ENCODE measurements at places on chromosomes 6 and 20.

GRCh38 chr20:44431502-44432234 is 44.0 kb upstream of the TTPAL start:
- no peak for DNase-seq

DNA sequence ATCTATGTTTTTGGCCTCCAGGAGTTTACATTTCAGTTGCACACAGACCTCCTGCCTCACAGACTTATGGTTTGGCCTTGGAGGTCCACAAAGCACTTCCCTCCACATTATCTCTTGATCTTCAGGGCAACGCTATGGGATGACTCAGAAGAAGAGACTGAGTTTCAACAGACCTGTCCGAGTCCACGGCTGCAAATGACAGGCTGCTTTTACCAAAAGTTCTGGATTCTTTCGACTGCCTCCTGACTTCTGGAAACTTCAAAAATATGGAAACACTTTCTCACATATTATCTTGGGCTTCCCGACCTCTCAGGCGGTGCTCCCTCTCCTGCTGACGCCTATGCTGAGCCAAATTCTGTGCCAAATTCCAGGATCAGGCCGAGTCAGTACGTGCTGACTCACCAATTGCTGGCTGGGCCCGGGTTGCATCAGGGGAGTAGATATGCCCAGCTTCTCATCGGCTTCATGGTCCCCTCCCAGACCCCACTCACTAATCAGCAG is 190.2 kb downstream of the BMP7 start:
- peak; percentile 73 for DNase-seq

DNA sequence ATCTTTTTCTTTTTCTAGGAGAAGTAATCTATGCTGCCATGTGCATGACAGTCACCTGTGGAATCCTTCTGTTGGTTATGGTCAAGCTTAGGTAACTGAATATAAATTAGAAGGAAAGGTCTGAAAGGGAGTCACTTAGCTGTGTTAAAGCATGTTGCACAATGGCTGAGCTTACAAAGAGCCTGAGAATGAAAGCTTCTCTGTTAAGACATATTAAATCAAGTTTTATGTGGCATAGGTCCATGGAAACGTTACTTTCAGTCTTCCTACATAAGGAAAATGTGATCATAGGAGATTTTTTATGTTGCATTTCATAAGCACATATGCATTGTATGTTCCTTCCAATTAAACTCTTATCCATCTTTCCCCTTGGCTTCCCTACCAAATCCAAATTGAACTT is 72.1 kb downstream of the GFRAL start:
- no peak for DNase-seq

DNA sequence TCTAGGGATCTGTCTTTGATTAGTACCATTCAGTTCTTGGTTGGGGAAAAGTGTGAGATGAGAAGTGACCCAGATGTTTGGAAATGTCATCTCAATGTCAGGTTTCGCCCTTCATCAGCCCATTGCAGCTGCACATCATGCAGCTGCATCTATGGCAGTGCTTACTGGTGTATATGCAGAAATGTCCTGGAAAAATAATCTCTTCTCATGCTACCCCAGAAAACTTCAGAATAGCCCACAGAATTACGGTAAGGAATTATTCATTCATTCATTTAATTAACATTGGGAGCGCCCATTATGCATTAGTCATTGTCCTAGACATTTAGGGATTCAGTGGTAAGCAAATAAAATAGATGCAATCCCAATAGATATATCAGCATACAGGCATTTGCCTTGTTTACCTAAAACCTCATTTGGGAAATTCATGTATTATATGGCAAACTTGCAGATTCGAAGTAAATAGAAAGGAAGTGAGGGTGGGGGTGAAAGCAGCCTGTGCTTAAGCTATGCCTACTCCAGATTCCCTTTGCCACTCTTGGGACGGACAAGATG is 89.2 kb downstream of the PDE7B start:
- no peak for DNase-seq

Data from brain microvascular endothelial cell (primary cell).